Osteoblast (primary cell): ENCODE measurements at places on chromosomes 4 and X. TPM values are rescaled to one million over a fixed set of nuclear protein-coding genes. Genes with fewer than 3 reads are reported as not detected.
A peak's percentile ranks its signal among the peaks of the same experiment; 100 is the strongest.

GRCh38 chr4:75169427-75169826, 236.5 kb downstream of the PARM1 start:
- H3K27ac ChIP-seq, result no peak overlapping the region
- no peaks in the 10 kb centered on the region for H3K36me3 ChIP-seq
- no peaks in the 10 kb centered on the region for H3K27me3 ChIP-seq
- no peaks in the 10 kb centered on the region for H3K4me1 ChIP-seq
- DNase-seq, result no peak
- no peak overlapping the region for H3K4me3 ChIP-seq

GRCh38 chr4:183765251-183765911, 106.3 kb downstream of the TRAPPC11 start:
- H3K4me1 ChIP-seq, result no peaks in the 10 kb centered on the region
- no peak overlapping the region for H3K4me3 ChIP-seq
- no peak for DNase-seq

DNA sequence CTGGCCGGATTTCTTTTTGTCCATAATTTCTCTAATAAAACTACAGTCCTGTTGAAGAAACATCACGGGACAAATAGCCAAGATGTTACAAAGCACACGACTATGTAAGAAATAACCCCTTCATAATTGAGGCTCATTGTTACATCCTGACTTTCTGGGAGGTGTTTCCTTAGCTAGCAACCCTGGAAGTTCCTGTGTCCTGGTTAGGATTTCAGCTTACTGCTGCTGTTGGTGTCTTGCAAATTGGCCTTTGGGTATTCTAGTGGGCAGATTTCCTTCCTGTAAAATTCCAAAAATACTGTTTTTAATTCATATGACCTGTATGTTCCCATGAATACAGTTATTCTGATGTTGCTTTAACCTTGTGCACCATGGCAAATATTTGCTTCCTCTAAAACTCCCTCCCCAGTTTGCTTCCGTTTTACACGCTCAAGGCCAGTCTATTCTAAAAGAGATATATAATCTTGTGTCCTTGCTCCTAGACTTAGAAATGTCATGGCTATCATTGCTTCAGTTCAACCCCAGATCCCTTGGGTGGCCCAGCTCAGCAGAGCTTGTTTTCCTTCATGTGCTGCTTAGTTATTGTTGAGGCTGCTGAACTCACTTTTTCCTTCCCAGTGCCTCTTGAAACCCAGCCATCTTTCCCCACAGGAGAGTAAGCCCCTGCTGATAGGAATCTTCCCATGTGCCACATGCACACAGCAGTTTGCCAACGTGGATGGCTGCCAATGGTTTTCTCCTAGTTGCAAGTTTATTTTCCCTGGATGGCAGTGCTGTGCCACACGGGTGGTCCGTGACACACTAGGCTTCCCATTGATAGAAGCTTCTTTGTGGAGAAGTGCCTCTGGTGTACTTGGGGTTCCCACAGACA, 75.8 kb downstream of the TSPAN7 start:
- DNase-seq, result peak; percentile 18
- no peak overlapping the region for H3K27ac ChIP-seq
- no peak overlapping the region for H3K4me3 ChIP-seq
- H3K4me1 ChIP-seq, result peaks cover 12% of the 10 kb centered on the region
- peaks cover 26% of the 10 kb centered on the region for H3K27me3 ChIP-seq

GRCh38 chr4:183304538-183304937, 15.5 kb downstream of the CLDN22 start:
- no peak overlapping the region for H3K4me3 ChIP-seq
- H3K4me1 ChIP-seq, result no peaks in the 10 kb centered on the region
- peaks cover 8% of the 10 kb centered on the region for H3K36me3 ChIP-seq
- H3K27me3 ChIP-seq, result no peaks in the 10 kb centered on the region
- DNase-seq, result no peak

DNA sequence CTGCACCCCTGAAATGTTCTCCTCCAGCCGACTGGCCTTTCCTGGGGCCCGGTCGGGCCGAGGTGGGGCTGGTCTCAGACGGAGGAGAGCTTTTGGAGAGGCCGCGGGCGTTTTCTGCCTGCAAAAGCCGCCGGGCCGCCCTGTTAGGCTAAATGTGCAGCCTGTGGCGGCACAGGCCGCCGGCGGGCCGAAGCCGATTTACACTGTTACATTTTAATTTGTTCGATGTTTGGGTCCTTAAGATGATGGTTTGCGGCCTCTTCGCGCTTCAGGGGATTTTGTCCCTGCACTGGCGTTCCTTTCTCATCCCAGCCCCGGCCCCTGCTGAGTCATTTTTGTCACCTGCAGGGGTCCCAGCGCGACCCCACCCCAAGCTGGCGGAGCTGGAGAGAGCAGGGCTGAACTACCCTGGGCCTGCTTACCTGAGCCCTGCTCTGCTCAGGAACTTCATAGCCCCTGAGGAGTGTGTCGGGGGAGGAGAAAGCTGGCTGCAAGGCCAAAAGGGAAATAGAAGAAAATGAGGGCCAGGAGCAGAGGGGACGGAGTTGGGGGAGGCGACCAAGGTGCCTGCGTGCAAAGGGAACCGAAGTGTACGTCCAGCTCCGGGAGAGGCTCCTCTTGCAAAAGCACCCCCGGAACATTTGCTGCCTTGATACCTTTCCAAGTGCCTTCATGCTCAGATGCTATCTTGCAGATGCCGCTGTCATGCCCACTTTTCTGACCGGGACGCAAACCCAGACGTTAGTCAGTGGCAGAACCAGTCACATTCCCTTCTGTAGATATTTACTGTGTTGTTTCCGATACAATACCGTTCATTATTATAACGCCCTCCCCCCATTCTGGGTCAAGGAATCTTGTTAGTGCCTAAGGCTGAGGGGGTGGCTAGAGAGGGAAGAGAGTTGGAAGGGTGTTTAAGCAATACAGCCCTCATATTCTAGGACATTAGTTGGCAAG, 977 bp upstream of the RBBP7 start:
- peaks cover 40% of the 10 kb centered on the region for H3K27me3 ChIP-seq
- no peak for DNase-seq
- H3K36me3 ChIP-seq, result no peaks in the 10 kb centered on the region

DNA sequence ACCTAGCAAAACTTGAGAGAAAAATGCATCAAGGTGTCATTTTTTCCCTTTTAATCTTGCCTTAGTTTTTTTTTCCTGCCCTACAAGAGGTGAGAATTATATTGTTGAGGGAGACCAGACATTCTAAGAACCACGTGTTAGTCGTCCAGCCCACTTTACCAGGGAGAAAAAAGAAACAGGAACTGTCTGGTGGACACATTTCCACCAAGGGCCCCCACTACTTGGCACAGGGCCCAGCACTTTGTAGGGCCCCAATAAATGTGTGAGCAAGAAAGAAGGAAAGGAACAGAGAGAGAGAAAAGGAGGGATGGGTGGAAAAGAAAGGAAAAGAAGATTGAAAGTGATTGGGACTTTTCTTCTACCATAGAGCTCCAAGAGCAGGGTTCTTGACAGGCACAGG, 3.9 kb upstream of the EGFL6 start:
- no peaks in the 10 kb centered on the region for H3K4me1 ChIP-seq
- H3K27me3 ChIP-seq, result peaks cover 43% of the 10 kb centered on the region
- H3K36me3 ChIP-seq, result no peaks in the 10 kb centered on the region
- DNase-seq, result no peak
- no peak overlapping the region for H3K4me3 ChIP-seq
- no peak overlapping the region for H3K27ac ChIP-seq

DNA sequence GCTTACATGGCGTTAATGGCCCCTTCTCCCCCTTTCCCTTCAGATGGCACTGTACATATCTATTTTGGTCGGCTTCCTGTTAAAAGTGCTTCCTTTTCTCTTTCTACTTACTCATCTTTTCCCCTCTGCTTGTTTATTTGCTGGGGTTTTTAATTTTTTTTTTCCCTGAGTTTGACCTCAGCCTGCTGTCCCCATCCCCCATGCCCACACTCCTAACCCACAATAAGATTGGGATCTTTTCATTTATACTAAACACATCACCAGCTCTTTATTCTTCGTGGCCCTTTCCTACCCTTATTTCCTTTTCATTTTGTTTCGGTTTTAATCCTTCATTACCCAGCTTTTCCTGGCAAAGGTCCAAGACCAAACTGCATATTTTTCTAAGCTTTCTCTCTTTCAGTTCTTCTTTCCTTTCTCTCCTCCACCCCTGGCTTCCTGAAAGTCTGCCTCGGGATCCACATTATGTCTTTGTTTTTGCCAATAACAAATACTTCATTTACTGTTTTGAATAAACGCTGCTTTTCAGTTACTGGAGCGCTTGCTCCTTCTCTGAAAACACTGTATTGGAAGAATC, 152.0 kb upstream of the USP9X start:
- H3K36me3 ChIP-seq, result no peaks in the 10 kb centered on the region
- H3K4me1 ChIP-seq, result peaks cover 8% of the 10 kb centered on the region

DNA sequence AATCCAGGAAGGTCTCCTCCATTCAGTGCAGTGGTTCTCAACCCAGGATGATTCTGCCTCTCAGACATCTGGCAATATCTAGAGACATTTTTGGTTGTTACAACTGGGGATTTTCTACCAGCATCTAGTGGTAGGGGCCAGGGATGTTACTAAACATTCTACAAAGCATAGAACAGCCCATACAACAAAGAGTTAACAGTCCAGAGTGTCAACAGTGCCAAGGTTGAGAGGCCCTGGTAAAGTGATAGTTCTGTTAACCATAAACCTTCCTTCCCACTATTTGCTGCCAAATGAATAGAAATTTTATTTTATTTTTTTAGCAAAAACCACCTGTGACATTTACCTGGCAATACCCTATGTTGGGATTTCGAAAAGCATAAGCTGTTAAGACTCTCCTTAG, 92.8 kb upstream of the UCP1 start:
- no peaks in the 10 kb centered on the region for H3K27me3 ChIP-seq
- no peak overlapping the region for H3K4me3 ChIP-seq
- DNase-seq, result no peak
- H3K4me1 ChIP-seq, result no peaks in the 10 kb centered on the region
- peaks cover 12% of the 10 kb centered on the region for H3K36me3 ChIP-seq

GRCh38 chr4:42761804-42762203, 104.9 kb upstream of the ATP8A1 start:
- no peak for DNase-seq
- H3K36me3 ChIP-seq, result no peaks in the 10 kb centered on the region
- no peak overlapping the region for H3K4me3 ChIP-seq

GRCh38 chrX:150506486-150506885, 61.9 kb upstream of the MTM1 start:
- no peak overlapping the region for H3K27ac ChIP-seq
- no peak overlapping the region for H3K4me3 ChIP-seq
- DNase-seq, result no peak
- H3K36me3 ChIP-seq, result no peaks in the 10 kb centered on the region
- peaks cover 3% of the 10 kb centered on the region for H3K27me3 ChIP-seq

GRCh38 chr4:148651991-148652390, 209.8 kb upstream of the NR3C2 start:
- no peaks in the 10 kb centered on the region for H3K27me3 ChIP-seq
- no peak for DNase-seq
- no peaks in the 10 kb centered on the region for H3K36me3 ChIP-seq

DNA sequence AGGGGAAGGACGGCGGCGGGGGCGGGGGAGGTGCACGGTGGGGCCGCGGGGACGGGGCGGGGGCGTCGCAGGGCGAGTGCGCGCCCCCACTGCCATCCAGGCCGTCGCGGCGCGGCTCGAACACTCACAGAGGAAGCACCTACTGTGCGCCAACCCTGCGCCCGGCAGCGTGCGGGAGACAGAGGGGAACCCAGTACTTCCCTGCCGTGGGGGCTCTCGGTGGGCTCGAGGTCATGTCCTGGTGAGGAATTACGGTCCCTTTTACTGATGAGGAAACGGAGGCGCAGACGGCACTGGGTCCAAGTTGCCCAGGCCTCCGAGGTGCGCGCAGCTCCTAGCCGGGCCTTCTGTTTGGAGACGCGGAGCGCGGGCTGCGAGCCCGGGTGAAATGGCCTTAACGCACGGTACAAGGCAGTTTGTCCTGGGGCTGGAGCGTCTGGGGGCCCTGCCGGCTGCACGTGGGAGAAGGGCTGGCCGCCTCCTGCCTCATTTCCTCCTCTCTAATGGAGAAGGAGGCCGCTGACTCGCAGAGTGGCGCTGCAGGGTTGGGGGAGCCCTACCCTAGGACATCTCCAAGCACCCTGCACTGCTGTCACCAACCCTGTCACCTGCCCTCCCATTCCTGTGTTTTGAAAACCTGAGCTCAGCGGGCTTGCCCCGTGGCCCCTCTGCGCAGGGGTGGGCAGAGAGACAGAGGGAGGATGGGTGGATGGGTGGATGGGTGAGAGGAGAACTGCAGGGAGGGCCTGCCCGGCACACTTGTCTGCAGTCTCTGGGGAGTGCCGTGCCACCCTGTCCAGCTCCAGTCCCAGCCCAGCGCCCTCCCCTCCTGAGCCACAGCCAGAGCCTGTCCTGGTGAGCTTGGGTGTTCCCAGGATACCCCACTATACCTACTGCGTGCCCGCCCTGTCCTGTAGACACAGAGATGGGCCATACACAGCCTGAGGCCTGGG, 106.0 kb downstream of the ADRA2C start:
- peaks cover 57% of the 10 kb centered on the region for H3K27me3 ChIP-seq
- no peaks in the 10 kb centered on the region for H3K4me1 ChIP-seq
- no peaks in the 10 kb centered on the region for H3K36me3 ChIP-seq
- no peak overlapping the region for H3K4me3 ChIP-seq
- peak; percentile 83 for DNase-seq
- no peak overlapping the region for H3K27ac ChIP-seq

GRCh38 chrX:118038614-118039365, 77.8 kb downstream of the KLHL13 start:
- H3K36me3 ChIP-seq, result no peaks in the 10 kb centered on the region
- DNase-seq, result peak; percentile 34
- peak overlapping the region; percentile 48 for H3K27ac ChIP-seq
- no peaks in the 10 kb centered on the region for H3K4me1 ChIP-seq

GRCh38 chr4:80539190-80539589, 203.7 kb downstream of the CFAP299 start:
- no peaks in the 10 kb centered on the region for H3K4me1 ChIP-seq
- DNase-seq, result no peak
- no peak overlapping the region for H3K4me3 ChIP-seq
- H3K36me3 ChIP-seq, result no peaks in the 10 kb centered on the region
- H3K27me3 ChIP-seq, result no peaks in the 10 kb centered on the region
- H3K27ac ChIP-seq, result no peak overlapping the region

DNA sequence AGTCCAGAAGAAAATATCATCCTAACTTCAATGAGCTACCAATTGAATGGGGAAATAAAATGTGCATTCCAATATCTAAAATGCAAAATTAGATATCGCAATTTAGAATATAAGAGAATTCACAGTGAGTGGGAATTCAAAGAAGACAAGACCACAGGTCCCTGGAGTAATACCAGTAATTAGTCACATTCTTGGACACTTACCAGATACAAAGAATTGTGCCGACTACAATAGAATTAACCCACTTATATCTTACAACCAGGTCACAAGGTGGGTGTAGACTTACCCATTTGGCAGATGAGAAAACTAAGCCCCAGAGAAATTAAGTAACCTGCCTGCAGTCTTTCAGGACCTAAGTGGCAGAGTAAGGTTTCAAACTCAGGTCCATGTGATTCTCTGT, 84.3 kb upstream of the C1QTNF7 start:
- H3K4me1 ChIP-seq, result no peaks in the 10 kb centered on the region
- H3K36me3 ChIP-seq, result no peaks in the 10 kb centered on the region
- no peak overlapping the region for H3K27ac ChIP-seq
- no peak overlapping the region for H3K4me3 ChIP-seq
- DNase-seq, result no peak

The TSPAN7 gene
- total RNA-seq, result 0.29 and 0.36 TPM in 2 replicates

The CLRN2 gene
- not detected in 2 replicates for total RNA-seq

The CTAG1A gene
- not detected in 2 replicates for total RNA-seq

The RIBC1 gene
- 0.29 and 0.72 TPM in 2 replicates for total RNA-seq

The NUP62CL gene
- total RNA-seq, result not detected in 2 replicates
